Ovary (tissue), 10 donors: ENCODE measurements at places on chromosomes 1 and 21. TPM values are rescaled to one million over a fixed set of nuclear protein-coding genes. Genes with fewer than 3 reads are reported as not detected.
A peak's percentile ranks its signal among the peaks of the same experiment; 100 is the strongest.

DNA sequence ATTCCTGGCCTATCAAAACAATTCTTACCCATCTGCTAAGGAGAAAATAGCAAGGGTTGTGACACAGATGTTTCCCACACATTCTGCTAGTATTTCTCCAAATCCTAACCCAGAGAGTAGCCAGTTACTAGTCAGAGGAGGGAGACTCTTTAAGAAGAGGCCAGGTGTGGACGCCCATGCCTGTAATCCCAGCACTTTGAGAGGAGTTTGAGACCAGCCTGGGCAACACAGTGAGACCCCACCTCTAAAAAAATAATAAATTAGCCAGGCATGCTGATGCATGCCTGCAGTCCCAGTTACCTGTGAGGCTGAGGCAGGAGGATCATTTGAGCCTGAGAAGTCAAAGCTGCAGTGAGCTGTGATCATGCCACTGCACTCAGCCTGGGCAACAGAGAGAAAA, 28.6 kb downstream of the NVL start:
- H3K4me1 ChIP-seq = no peaks in the 10 kb centered on the region
- no peak overlapping the region for H3K4me3 ChIP-seq
- no peak overlapping the region for H3K27ac ChIP-seq
- no peaks in the 10 kb centered on the region for H3K27me3 ChIP-seq

GRCh38 chr1:200334661-200335256, 75.1 kb downstream of the ZNF281 start:
- H3K27me3 ChIP-seq = no peaks in the 10 kb centered on the region
- H3K36me3 ChIP-seq = no peaks in the 10 kb centered on the region
- H3K4me3 ChIP-seq = no peak overlapping the region

- no peak for DNase-seq
- H3K27ac ChIP-seq = no peak overlapping the region
- no peak overlapping the region for H3K4me3 ChIP-seq
- peaks cover 2% of the 10 kb centered on the region for H3K4me1 ChIP-seq
- H3K36me3 ChIP-seq = no peaks in the 10 kb centered on the region
- H3K27me3 ChIP-seq = no peaks in the 10 kb centered on the region
Observed at GRCh38 chr1:83994111-83994510, 4.8 kb downstream of the TTLL7 start.

DNA sequence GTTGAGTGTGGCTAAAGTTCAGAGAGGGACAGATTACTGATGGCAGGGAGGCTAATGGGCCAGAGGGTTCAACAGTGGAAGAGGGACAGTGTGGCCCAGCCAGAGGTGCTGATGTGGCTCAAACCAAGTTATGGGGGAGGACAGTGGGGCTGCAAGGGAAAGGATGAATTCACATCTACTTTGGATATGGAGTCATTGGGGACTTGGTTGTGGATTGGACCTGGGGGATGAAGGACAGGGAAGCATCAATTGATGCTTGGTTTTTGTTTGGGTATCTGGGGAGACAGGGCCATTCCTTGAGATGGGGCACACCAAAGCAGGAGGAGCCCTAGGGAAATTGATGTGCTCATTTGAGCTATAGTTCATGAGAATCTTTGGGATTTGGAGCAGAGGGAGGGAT, 23.3 kb downstream of the FOXO6 start:
- H3K27me3 ChIP-seq = no peaks in the 10 kb centered on the region
- no peaks in the 10 kb centered on the region for H3K36me3 ChIP-seq
- no peak for DNase-seq
- peaks cover 26% of the 10 kb centered on the region for H3K4me1 ChIP-seq
- H3K4me3 ChIP-seq = no peak overlapping the region
- H3K27ac ChIP-seq = no peak overlapping the region

GRCh38 chr21:45950740-45951515, 30.6 kb upstream of the COL6A1 start:
- H3K4me1 ChIP-seq = peaks cover 15% of the 10 kb centered on the region
- no peak overlapping the region for H3K27ac ChIP-seq
- no peaks in the 10 kb centered on the region for H3K27me3 ChIP-seq
- peak overlapping the region; percentile 2 for H3K4me3 ChIP-seq

GRCh38 chr1:247653040-247653439, 26.5 kb downstream of the OR13G1 start:
- H3K27ac ChIP-seq = no peak overlapping the region
- H3K4me1 ChIP-seq = no peaks in the 10 kb centered on the region
- no peak overlapping the region for H3K4me3 ChIP-seq
- no peaks in the 10 kb centered on the region for H3K36me3 ChIP-seq
- DNase-seq = no peak
- no peaks in the 10 kb centered on the region for H3K27me3 ChIP-seq

DNA sequence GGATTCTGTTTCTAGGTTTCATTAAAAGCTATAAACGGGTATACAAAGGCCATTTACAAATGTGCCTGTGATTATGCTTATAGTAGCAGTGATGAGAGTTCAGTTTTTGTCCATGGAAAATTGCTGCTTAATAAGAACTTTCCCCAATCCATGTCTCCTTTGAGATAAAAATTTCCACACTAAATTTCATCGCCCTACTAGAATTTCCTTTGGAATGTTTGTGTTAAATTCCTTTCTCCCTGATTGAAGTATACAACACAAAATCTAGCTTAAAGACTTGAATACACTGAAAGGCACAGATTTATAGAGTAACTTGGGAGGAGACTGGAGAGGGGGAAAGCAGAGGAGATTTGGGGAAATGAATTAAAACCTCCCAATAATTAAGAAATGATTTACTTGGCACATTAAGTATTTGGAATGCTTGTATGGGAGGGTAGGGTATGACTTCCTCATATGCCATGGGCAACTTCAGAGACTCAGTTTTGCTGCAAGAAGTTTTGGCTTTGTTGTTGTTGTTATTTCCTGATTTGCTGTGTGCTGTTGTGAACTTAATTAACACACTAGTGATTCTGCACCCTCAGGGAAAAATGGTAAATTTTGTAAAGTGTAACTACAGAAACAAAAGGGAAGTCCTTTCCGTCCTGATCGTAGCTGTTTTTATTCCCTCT, 157.6 kb upstream of the LMO4 start:
- H3K36me3 ChIP-seq = no peaks in the 10 kb centered on the region
- H3K4me3 ChIP-seq = no peak overlapping the region
- H3K4me1 ChIP-seq = no peaks in the 10 kb centered on the region
- no peaks in the 10 kb centered on the region for H3K27me3 ChIP-seq
- no peak for DNase-seq

- DNase-seq = no peak
- no peaks in the 10 kb centered on the region for H3K4me1 ChIP-seq
- no peaks in the 10 kb centered on the region for H3K36me3 ChIP-seq
Observed at GRCh38 chr1:98351561-98351960, 310.0 kb upstream of the SNX7 start.

Gene SPRR2F
- 74.2 TPM for total RNA-seq

Gene AMY2A
- total RNA-seq = 6.9 TPM

Gene AMY1A
- total RNA-seq = not detected

DNA sequence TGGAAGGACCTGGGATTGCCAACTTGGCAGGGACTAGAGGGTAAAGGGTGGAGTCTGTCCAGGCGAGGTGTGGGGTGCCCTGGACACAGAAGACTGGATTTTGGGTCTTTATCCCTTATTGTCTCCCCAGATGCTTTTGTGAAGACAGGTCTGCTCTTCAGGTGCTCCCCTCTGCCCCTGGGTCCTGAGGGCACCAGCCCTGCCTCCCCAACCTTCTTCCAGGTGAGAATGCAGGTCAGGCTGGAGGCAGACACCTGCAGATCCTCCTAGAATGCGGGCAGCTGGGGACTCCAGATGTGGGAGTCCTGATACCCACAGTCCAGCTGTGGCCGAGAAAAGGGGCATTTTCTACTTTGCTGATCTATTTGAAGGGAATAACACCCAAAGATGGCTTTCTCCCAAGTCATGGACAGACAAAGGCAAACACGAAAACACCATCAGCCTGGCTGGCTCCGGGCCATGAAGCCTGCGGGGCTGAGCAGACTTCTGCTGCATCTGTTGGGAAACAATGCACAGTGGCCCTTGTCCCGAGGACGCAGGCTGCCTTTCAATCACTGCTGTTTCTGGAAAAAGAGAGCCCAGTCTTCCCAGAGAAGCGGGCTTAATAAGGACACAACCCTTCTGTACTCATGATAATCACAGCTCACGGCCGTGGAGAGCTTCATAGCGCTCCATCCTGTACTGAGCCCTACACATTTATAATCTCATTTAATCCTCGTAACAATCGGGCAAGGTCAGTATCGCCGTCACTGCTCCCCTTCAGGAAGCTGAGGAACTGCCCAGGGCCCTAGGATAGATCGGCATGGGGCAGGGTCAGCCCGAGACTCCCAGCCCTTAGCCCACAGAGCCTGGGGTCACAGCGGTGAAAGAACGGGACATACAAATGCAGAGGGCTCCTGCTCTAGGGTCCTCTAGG, 62.0 kb upstream of the ABCG1 start:
- no peaks in the 10 kb centered on the region for H3K36me3 ChIP-seq
- H3K27ac ChIP-seq = no peak overlapping the region
- no peak overlapping the region for H3K4me3 ChIP-seq
- DNase-seq = peak; percentile 54
- no peaks in the 10 kb centered on the region for H3K27me3 ChIP-seq

Gene FRRS1
- 17.2 TPM for total RNA-seq

GRCh38 chr1:114262337-114262736, 108.7 kb upstream of the SYT6 start:
- no peak overlapping the region for H3K4me3 ChIP-seq
- H3K27ac ChIP-seq = no peak overlapping the region
- no peaks in the 10 kb centered on the region for H3K27me3 ChIP-seq
- DNase-seq = no peak
- H3K4me1 ChIP-seq = no peaks in the 10 kb centered on the region

Gene IQGAP3
- total RNA-seq = not detected
